ENCODE measurements at places on chromosomes 16 and 17. TPM values are rescaled to one million over a fixed set of nuclear protein-coding genes. Genes with fewer than 3 reads are reported as not detected.

- H3K27me3 ChIP-seq, result no peaks in the 10 kb centered on the region
- H3K27ac ChIP-seq, result no peak overlapping the region
- H3K4me3 ChIP-seq, result no peak overlapping the region
- no peaks in the 10 kb centered on the region for H3K4me1 ChIP-seq
Measured at GRCh38 chr16:27781195-27781524, 231.2 kb downstream of the KATNIP start.

- no peak overlapping the region for H3K27ac ChIP-seq
- H3K4me1 ChIP-seq, result peaks cover 8% of the 10 kb centered on the region
- H3K27me3 ChIP-seq, result no peaks in the 10 kb centered on the region
- H3K36me3 ChIP-seq, result no peaks in the 10 kb centered on the region
Measured at GRCh38 chr17:68319410-68320162, 28.3 kb downstream of the ARSG start.

DNA sequence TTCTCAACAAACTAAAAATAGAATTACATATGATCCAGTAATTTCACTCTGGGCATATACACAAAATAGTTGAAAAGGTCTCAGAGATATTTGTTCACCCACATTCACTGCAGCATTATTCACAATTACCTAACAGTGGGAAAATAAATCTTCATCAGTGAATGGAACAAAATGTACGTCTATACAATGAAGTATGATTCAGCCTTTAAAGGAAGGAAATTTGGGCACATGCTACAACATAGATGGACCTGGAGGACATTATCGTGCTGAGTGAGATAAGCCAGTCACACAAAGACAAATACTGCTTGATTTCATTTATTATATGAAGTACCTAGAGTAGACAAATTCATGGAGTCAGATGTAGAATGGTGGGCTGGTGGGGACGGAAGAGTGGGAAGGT is 47.0 kb downstream of the MFSD11 start:
- H3K36me3 ChIP-seq, result peaks cover 7% of the 10 kb centered on the region
- H3K4me1 ChIP-seq, result peaks cover 10% of the 10 kb centered on the region

DNA sequence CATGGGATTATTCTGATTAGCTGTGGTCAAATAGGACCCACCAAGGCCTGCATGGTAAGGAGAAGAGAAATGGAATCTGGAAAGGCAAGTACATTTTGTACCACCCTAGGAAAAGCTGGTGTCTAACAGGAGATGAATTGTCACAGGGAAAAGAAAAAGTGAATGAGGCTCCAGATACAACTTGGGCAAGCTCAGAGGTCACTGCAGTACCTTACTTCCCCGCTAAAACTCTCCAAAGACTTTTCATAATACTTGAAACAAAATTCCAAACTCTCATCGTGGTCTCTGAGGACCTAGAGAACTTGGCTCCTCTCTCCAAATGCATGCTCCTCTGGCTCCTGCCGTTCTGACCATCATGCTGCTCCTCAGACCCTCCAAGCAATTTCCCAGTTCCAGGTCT is 262.8 kb downstream of the GRIN2A start:
- no peak for DNase-seq
- no peaks in the 10 kb centered on the region for H3K36me3 ChIP-seq
- H3K4me3 ChIP-seq, result no peak overlapping the region
- H3K27me3 ChIP-seq, result no peaks in the 10 kb centered on the region
- H3K27ac ChIP-seq, result no peak overlapping the region

- H3K4me3 ChIP-seq, result no peak overlapping the region
- H3K27me3 ChIP-seq, result no peaks in the 10 kb centered on the region
- DNase-seq, result no peak
- peaks cover 15% of the 10 kb centered on the region for H3K36me3 ChIP-seq
Measured at GRCh38 chr17:75049057-75049456, 2.0 kb downstream of the KCTD2 start.

RNF40 gene
- 116 TPM for total RNA-seq
